Hematopoietic multipotent progenitor cell treated with erythropoietin and hydrocortisone succinate and interleukin-3 and kit ligand, for 17 days (in vitro differentiated cells): ENCODE measurements at places on chromosomes 5 and 9.

DNA sequence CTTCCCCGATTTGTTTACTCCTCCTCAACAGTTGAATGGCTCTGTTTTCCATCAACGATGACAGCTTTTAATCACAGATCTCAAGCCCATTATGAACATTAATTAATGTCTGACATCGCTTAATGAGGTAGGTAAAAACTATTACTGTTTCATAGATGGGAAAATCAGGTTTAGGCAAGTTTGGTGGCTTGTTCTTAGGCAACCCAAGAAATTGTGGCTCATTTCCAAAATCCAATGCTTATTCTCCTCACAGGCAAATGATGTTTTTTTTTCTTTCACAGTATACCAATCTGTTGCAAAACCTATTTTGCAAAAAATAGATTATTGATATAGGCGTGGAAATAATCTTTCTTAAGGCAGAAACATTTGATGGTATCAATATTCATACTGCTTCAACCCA is 70.8 kb upstream of the CHD1 start:
- no peak for DNase-seq

GRCh38 chr9:79616013-79616412 is 44.2 kb downstream of the TLE4 start:
- DNase-seq: no peak

DNA sequence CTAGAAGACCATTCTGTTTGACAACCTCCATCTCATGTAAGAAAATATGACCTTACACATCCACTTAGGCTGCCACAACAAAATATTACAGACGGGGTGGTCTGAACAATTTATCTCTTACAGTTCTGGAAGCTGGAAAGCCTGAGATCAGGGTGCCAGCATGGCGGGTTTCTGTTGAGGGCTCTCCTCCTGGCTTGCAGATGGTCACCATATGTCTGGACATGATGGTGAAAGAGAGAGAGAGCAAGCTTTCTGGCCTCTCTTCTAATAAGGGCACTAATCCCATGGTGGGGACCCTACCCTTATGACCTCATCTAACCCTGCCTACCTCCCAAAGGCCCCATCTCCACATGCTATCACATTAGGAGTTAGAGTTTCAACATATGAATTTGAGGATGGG is 66.0 kb downstream of the AMBP start:
- no peak for DNase-seq

GRCh38 chr5:58148254-58148775 is 311.6 kb downstream of the PLK2 start:
- DNase-seq: no peak

DNA sequence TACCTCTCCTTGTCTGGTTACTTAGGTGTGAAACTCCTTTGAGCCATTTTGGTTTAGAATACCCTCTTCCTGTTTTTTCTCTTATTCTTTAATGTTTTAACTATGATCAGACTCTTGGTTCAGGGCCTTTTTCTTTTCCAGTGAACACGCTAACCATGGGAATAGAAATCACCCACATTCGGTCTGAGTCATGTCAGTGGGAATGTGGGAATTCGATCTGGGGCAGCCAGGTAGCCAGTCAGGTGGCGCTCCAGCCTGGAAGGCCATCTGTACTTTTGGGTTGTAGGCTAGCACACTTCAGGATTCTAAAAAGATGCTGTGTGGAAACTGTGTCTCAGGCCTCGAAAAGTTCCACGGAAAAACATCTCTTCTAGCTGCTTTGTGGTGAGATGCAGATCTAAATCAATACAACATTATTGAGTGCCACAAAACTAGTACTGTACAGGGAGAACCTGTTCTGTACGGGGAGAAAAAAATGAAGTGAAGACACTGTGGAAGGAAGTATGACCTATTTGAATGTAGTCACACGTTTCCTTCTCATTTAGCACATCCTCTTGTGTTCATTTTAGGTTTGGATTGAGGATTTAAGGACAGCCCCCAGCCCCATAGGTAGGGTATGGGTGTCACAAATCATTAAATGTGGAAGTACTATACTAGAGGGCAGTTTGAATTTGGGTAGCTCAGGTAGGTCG is 36.4 kb downstream of the SNX30 start:
- DNase-seq: no peak

DNA sequence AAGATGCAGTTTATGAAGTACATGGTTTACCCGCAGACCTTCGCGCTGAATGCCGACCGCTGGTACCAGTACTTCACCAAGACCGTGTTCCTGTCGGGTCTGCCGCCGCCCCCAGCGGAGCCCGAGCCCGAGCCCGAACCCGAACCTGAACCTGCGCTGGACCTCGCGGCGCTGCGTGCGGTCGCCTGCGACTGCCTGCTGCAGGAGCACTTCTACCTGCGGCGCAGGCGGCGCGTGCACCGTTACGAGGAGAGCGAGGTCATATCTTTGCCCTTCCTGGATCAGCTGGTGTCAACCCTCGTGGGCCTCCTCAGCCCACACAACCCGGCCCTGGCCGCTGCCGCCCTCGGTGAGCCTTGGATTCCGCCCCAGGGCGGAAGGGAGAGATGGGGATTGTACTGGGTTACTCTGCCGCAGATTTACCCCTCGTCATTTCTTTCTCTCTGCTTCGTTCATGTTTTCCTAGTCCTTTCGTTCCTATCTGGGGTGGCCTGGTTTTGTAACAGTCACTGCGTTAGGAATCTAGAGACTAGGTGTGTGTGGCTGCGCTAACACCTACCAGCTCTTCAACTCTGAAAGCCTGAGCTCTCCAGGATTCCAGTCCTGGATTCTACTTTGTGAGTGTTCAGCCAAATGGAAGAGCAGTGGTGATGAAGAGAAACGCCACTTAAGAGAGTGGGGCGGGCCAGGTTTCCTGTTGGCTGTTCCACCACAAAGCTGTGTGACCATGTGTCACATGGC is 638 bp downstream of the MRPS30 start:
- DNase-seq: peak; percentile 46

DNA sequence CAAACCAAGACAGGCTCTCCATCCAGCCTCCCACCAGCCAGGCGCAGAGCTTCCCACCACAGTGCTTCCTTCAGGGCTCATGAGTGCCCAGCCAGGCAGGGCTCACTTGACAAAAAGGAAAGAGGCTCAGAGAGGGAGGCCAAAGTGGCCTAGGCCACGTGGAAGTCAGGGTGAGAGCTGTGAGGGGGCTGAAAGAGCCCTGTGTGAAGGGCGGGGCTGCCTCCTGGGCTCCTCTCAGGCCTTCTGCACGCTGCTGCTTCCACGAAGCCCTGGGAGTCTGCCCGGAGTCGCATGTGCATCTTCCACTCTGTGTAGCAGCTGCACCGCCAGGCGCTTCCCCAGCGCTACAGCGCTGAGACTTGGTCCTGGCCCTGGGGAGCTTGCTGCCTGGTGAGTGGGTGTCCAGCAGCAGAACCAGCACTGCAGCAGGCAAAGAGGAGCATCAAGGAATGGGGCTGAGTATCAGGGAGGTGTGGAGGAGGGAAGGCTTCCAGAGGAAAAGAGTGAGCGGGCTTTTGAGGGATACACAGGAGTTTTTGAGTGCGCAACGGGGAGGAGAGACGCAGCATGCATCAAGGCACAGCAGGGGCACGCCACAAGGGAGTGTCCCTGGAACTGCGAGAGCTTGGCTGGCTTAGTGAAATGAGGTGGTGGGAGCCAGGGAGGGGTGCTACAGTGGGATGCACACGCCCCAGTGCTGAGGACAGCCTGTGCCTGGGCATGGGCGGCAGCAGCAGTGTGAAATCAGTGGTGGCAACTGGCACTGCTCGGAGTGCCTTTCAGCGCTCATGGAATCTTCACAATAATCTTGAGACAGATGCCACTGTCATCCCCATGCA is 178.0 kb downstream of the GAPVD1 start:
- no peak for DNase-seq

DNA sequence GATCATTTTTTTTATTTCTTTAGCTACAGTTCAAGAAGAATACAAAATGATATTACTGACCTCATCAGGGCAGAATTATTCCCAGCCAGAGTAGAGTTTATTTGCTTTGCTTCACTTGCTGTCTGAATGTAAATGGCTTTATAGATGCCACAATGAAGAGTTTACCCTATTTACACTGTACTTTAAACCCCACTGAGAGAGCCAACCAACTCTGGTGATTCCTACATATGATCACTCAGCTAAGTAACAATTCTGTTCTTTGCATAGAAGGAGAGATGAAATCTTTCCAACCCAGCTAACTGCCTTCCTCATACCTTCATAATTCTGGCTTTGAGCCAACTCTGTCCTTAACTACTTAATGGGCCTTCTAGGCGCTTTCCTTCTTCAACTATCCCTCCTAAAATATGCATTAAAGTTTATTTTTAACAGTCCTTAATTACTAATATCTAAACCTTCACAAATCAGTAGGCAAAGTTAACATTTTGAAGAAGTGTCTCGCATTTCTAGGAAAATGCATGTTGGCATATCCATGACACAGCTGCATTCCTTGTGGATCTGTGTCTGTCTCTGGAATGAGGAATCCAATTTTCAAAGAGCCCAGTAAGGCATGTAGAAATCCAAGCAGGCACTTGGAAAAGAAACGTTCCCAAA is 284.8 kb upstream of the GRAMD2B start:
- no peak for DNase-seq

DNA sequence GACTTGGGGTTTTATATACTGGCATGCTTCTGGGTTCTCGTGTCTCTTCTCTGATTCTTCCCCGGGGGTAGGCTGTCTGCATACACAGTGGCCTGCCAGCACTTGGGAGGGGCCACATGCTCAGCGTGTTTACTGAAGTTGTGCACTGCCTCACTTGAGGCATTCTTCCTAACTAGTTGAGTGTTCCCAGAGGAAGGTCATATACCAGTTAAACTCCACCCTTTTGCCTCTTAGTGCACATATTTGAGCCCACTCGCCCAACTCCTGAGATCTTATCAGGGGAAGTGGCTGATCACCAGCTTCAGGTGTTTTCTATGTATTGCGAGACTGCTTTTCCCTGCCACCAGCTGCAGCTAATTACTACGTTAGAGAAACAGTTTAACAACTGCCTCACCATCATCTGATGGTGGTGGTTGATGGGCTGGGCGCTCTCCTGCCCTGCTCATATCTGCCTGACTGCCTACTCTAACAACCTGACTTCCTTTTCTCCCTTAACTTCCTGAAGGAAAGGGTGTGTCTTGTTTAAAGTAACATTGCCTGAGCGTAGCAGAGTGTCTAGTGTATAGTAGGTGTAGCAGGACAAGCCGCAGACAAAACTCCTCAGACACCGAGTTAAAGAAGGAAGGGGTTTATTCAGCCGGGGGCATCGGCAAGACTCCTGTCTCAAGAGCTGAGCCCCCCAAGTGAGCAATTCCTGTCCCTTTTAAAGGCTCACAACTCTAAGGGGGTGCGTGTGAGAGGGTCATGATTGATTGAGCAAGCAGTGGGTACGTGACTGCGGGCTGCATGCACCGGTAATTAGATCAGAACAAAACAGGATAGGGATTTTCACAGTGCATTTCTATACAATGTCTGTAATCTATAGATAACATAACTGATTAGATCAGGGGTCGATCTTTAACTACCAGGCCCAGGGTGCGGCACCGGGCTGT is 60.1 kb upstream of the CLINT1 start:
- no peak for DNase-seq

DNA sequence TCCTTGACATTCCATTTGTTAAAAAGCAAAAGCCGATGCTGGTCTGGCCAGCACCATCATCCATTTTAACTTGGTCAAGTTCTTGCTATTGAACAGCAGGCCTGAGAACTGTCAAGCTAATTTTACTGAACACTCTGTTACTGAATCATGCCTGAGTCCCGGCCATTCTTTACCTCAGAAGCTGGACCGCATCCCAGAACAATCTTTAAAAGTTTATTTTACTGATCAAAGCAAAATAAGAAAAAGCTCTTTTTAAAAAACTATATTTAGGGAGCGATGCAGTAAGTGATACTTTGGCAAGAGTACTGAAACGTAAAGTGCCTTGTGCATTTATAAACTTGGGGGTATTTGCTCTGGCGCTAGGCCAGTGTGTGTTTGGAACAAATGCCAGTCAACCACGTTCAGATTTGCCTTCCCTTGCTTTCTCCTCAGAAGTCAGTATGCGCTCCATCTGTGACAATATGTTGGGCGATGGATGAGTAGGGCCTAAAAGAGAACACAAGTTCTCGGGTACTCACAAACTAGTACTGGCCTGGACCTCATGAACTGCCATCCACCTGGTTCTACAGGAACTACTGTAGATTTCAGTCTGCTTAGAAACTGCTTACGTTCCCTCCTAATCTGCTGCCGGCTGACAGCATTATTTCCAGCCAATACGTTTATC is 161.9 kb downstream of the MAPKAP1 start:
- DNase-seq: no peak
